ENCODE measurements at places on chromosomes 3 and 15.
A peak's percentile ranks its signal among the peaks of the same experiment; 100 is the strongest.

- DNase-seq = no peak
Observed at GRCh38 chr3:69649120-69650065, 89.9 kb upstream of the MITF start.

DNA sequence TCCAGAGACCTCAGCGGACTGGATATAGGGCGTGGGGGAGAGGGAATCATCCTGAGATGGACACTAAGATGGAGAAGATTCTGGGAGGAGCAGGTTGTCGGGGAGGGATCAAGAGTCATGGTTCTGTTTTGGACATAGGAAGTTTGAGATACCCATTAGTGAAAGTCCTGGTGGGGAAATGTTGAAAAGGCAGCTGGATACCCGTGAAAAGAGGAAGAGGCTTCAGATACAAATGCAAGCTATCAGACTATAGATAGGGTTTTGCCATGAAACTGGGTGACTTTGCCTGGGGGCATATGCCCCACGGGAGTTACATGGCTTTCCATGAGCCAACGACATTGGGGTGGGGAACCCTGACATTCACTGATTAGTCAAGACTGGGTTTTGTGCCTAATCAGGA, 1.1 kb upstream of the GPR62 start:
- no peak for DNase-seq

- no peak for DNase-seq
Observed at GRCh38 chr15:40937762-40938535, 8.8 kb downstream of the DLL4 start.

DNA sequence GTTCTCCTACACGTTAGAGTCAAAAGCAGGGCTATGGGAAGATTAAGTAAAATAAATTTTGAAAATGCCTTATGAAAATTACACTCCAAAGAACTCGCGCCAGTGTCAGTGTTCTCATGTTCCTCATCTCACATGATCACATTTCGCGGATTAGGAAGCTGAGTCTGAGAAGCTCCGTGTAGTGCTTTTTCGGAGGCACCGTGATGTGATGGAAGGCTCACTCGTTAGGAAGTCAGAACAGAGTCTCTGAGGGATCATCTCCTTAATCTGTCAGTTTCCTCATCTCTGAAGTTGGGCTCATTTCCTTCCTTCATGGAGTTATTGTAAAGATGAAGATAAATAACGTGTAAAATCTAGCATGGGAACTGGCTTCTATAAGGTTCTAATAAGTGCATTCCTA, 3.2 kb downstream of the ADIPOQ start:
- DNase-seq = no peak

GRCh38 chr15:48177766-48178647, at the start of gene MYEF2:
Gene MYEF2 (minus strand): TSS chr15:48178295. CDS start chr15:48178237, 58 bp downstream.
- peak; percentile 91 for DNase-seq

- DNase-seq = no peak
Observed at GRCh38 chr3:128004661-128005060, 47.6 kb upstream of the SEC61A1 start.

DNA sequence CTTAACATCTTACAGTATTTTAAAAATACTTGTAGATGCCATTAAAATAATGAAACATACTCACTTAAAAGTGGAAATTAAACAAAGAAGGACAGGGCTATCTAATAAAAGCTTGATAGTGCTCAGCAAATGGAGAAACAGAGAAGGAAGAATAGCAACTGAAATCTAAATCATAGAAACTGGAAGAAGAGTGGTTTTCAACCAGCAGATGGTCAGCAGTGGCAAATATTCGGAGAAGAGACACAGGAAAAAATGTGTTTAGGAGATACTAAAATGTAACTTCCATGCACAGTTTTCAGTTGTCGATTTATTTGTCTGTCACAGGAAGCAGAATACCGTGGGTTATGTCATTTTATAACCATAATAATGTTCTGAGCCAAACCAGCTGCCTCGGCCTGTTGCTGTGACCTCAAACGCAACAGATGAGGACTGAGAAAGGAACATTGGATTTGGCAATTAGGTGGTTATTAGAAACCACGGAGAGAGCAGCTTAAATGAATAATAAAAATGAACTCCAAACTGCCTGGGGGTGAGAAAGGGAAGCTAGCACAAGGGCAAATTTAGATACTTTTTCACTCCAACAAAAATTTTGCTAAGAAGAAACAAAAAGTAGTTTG, 246.6 kb upstream of the KCNMB2 start:
- no peak for DNase-seq

- DNase-seq = no peak
Observed at GRCh38 chr3:38576526-38577370, 72.7 kb downstream of the SCN5A start.

- DNase-seq = no peak
Observed at GRCh38 chr3:129524081-129524480, 4.4 kb upstream of the RHO start.

GRCh38 chr3:30319713-30320112, 286.7 kb upstream of the TGFBR2 start:
- peak; percentile 7 for DNase-seq

DNA sequence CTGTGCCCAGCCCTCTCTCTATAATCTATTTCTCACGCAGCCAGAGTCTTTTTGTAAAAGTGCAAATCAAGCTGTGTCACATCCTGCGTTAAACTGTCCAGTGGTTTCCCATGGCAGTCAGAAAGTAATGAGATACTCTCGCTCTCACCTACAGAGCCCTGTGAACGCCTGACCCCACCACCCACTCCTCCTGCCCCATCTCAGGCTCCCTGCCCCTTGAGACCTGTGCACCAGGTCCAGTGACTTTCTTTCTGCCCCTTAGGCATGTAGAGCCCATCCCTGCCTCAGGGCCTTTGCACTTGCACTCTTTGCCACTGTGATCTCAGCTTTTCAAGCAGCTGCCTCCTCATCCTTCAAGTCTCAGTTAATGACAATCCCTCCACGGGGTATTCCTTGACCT, 58.3 kb upstream of the RASGRP1 start:
- no peak for DNase-seq

DNA sequence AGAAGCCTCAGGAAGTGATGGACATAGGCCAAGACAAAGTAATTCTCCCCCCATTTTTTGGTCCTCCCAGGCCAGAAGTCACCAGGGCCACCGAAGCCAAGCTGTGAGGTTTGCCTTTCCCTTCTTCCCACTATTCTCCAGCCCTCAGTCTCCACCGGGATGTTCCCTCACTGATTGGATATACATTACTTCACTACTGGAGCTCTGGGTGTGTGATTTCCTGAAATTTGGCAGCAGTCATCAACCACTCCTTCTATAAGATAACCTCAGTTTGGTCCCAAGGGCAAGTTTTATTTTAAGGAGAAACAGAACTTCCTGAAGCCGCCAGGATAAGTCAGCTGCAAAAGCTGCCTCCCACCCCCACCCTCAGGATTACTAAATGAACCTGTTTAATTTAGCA, 11.3 kb downstream of the SLCO2A1 start:
- DNase-seq = no peak

- DNase-seq = no peak
Observed at GRCh38 chr3:136343446-136343845, 93.3 kb downstream of the PCCB start.

GRCh38 chr3:134917631-134918030, 122.6 kb downstream of the EPHB1 start:
- DNase-seq = no peak

GRCh38 chr15:55992769-55993110, 672 bp downstream of the NEDD4 start:
- DNase-seq = no peak

DNA sequence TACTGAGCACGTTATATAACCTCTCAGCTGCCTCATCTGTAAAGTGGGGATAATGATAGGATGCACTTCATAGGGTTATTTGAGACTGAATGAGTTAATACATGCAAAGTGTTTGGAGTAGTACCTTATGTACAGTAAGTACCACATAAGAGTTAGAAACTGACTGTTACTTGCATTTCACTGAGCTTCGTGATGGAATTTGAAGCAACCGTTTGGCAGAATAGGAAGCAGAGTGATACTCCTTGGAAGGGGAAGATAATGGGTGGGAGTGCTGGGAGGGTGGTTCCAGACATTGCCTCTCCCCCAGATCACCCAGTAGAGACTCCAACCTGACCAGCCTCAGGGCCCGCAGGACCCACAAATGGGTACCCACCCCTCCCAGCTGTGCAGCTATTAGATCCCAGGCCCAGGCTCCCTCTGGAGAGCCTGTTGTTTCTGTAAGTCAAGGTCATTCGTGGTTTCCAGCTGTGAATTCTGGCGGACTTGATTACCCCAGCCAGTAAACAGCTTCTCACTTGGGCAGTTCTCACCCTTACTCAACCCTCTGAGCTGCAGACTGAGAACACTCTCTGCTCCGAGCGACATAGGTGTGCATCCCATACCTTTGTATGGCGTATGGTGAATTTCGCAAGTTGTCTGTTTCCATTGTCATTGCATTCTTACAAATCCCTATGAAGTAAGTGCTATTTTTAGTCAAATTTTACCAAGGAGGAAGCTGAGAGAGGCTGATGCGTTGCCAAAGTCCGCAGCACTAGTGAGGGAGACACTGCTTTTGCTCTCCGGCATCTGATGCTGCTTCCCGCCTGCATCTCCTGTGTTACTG, 11.1 kb downstream of the ALPK3 start:
- DNase-seq = no peak

DNA sequence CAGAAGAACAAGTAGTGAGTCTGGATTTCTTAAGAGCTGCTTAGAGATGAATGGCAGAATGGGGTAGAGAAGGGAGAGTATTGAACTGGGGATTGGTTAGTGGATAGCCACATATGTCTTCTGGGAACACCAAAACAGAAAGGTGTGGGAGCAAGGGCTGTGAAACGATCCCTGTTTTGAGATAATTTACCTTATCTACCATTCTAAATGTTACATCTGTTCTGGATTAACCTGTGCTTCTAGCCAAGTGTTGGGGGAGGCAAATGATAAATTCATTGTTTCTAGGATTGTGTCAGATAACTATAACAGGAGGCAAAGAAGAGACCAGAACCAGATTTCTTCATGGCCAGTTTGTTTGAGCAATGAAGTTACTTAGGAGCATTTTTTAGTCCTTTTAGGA, 8.4 kb downstream of the NR1D2 start:
- no peak for DNase-seq

- DNase-seq = peak; percentile 65
Observed at GRCh38 chr15:89119489-89120478, 31.5 kb downstream of the ABHD2 start.

DNA sequence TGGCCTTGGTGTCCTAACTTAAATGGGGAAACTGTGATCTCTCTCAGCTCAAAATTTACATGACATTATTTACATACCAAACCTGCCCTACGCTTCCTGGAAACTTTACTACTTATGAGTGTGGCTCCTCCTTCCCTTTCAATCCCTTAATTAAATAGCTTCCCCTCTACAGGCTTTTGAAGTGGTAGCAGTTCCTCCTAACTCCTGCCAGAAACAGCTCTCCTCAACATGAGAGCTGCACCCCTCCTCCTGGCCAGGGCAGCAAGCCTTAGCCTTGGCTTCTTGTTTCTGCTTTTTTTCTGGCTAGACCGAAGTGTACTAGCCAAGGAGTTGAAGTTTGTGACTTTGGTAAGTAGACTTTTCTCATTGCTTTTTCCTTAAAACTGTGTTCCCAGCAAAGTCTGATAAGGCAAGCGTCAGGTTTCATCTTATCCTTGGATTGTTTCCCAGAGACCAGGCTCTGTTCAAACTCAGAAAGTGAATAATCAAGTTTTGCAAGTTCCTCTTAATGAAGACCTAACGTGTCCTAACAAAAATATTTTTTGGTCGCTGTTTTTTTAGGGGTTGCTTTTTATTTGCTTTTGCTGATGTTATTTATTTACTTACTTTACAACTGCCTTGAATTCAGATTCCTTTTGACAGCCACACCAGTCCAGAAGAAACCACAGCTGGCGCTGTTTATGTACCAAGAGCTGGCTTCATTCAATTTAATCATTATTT, at the start of gene ACP3:
TSS of gene ACP3 (plus strand) at position 179 of the 720 bp plus-strand sequence. CDS start at position 229, 50 bp downstream.
- DNase-seq = peak; percentile 52

- no peak for DNase-seq
Observed at GRCh38 chr3:133599280-133599679, 25.8 kb downstream of the CDV3 start.

DNA sequence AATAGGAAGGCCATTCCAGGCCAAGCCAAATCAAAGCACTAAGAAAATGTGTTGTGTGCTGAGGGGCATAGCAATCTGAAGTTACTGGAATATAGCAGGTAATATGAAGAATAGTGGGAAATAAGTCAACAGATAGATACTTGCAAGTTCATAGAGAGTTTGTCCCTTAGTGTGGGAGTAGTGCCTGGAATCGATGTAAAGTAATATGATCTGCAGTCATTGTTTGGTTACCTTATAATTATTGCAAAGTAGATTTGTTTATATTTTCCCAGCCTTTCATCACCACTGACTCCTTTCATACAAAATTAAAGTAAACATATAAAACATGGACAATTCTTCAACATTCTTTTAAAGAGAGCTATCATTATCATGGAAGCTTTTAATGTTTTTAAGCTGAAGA, 420.9 kb upstream of the NECTIN3 start:
- no peak for DNase-seq

DNA sequence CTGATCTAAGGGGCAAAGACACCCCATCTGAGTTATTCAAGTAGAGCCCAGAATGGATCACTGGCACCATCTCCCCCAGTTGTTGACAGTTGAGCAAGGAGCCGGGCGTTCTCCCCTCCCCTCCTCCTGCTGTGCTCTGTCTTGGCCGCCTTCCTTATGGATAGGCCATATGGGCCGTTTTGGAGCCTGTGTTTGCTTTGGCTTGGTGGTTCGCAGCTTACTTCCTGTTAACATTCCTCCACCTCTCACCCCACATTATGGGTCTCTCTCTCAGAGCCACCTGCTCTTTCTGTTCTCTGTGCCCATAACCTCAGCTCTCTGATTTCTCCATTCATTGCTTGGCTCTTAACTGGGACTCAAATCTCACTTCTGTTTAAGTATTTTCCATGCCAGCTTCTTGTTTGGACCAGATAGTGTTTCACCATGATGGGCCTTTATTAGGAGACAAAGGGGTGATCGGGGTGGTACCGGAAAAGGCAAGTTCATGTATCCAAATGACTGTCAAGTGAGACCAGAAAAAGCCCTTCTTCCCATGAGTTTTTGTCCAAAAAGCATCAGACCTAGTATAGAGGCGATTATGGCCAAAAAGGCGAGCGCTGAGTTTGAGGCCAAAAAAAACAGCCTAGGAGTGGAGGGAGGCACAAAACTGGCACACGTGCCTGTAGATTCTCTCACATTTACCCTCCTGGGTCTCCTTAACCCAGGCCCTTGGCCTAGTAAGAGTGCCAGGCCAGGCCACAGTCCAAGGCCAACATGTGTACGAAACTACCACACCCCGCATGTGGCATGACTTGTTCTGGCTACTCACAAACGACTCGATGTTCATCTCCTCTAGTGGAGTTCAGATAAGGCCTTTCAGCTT, 62.6 kb downstream of the DUT start:
- DNase-seq = no peak

GRCh38 chr3:98710067-98710659, 53.0 kb upstream of the ST3GAL6 start:
- no peak for DNase-seq

DNA sequence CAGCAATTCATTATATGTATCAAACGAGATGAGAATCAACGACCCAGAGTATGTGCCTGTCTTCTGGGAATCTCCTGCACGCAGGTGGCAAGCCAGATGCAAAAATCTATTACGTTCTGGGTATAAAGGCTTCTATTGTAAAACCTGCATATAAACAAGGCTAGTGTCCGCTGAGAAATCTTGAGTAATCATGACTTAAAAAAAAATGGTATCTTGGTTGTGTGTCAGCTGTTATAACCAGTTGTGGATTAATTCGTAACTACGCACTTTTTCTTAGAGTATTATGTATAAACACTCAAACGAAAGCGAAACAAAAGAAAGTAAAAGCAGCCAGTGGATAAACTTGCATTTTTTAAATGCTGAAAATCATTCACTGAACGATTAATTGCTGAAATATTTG, 509.1 kb downstream of the RSL24D1 start:
- no peak for DNase-seq

- no peak for DNase-seq
Observed at GRCh38 chr3:124599779-124600693, 130.2 kb upstream of the UMPS start.

- DNase-seq = no peak
Observed at GRCh38 chr3:133488785-133489367, 84.6 kb upstream of the CDV3 start.

Measured in NCI-H1417 (cell line).